GM12892 (cell line): ENCODE measurements at places on chromosomes 3 and 15.

GRCh38 chr3:126039870-126040269, 44.1 kb downstream of the SLC41A3 start:
- no peak for DNase-seq

DNA sequence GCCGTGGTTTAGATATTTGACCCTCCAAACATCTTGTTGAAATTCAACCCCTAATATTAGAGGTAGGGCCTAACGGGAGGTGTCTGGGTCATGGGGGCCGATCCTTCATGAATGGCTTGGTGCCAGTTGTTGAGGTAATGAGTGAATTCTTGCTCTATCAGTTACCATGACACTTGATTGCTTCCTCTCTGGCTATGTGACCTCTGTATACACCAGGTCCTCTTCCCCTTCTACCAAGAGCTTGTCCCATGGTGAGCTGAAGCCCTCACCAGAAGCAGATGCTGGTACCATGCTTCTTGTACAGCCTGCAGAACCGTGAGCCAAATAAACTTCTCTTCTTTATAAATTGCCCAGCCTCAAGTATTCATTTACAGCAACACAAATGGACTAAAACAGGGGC, 41.8 kb upstream of the TIPARP start:
- DNase-seq, result no peak

- no peak for DNase-seq
Observed at GRCh38 chr3:16254916-16255315, 9.8 kb downstream of the DPH3 start.

DNA sequence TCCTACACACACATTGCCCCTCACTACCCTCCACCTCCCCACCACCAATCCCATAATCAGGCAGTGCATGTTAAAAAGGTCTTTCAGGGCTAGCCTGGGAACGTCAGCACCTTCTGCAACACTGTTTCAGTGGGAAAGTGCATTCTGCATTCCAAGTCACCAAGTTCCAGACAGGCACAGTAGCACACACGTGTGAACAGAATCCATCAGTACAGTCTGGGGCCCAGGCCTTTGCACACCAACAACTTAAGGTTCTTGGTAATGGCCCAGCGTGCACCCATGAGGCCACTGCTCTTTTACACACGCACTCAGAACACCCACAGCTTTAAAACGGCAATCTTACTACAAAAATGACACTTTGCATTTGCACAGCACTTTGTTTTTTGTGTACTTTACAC, 1.2 kb downstream of the ANXA2 start:
- DNase-seq, result no peak

GRCh38 chr3:7618606-7619005, 757.7 kb downstream of the GRM7 start:
- DNase-seq, result no peak

GRCh38 chr3:17459470-17459993, 282.9 kb downstream of the TBC1D5 start:
- DNase-seq, result no peak

GRCh38 chr3:59769127-59769750, 719.4 kb upstream of the CFAP20DC start:
- DNase-seq, result no peak

DNA sequence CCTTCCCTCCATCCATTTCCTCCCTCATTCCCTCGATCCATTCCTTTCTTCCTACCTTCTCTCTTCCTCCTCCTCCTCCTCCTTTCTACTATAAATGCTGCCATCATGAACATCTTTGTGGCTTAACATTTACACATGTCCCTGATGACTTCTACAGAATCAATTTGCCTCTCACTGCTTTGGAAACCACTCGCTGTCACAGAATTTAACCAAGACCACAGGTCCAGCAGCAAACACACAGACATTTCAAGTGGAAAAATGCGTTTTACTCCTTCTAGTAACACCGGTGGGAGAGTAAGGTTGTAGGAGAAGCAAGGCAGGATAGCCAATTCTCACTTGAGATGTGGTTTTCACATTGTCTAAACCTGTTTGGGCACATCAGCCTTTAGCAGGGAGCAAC, 101.4 kb upstream of the LRIG1 start:
- no peak for DNase-seq

- no peak for DNase-seq
Observed at GRCh38 chr3:112143251-112143650, 10.2 kb upstream of the GCSAM start.

DNA sequence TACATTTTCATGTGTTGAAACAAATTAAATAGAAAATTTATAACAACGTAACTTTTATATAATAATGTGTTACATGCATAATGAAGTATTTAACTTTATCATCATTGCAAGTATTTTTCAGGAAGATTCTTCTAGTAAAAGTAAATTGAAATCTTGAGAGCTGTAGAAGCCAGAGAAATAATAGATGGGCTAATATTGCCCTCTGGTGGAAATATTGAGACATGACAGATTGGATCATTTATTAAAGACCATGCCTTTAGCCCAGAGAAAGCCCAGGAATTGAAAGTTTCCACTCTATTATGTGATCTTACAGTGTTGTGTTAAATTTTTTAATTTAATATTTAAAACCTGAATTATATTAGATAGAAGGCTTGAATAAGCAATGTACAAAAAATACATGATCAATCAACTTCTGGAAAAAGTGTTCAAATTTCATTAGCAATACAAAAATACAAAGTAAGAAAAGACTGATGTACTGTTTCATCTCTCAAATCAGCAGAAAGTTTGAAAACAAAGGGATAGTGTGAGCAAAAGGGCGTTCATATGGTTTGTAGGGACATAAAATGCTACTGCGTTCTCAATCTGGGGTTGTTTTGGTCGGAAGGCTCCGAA, 52.7 kb upstream of the SPTSSB start:
- peak; percentile 11 for DNase-seq

GRCh38 chr3:47578119-47578632, 489 bp downstream of the CSPG5 start:
- peak; percentile 76 for DNase-seq

GRCh38 chr3:21534462-21534861, 216.5 kb downstream of the ZNF385D start:
- DNase-seq, result no peak

- DNase-seq, result no peak
Observed at GRCh38 chr3:61250784-61251173, 473 bp downstream of the FHIT start.

DNA sequence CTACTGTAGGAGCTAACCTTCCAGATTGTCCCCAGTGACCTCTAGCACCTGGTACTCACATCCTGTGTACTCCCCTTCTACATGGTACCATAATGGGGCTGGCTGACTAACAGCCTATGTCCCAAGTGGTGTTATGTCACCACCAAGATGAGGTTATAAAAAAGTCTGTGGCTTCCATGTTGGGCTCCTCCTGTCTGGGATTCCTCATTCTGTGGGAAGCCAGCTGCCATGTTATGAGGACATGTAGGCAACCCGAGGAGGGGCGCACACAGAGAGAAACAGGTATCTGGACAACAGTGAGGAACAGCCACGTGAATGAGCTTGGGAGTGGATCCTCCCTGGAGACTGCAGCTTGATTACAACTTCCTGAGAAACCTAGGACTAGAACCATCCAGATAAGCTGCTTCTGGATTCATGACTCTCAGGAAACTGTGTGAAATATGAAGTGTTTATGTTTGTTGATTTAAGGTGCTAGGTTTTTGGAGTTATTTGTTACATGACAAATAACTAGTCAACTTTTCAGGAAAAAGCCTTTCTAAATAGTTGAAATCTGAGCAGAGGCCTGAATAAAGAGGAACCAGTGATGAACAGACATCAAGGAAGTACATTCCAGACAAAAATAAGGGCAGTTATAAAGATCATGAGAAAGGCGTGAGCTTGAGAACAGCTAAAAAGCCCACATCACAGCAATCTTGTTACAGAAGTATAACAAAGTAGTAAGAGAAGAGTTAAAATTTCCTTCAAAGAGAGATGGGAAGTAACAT, 21.7 kb downstream of the GOLIM4 start:
- DNase-seq, result no peak

GRCh38 chr3:156770699-156771414, 55.3 kb upstream of the LEKR1 start:
- DNase-seq, result no peak

- no peak for DNase-seq
Observed at GRCh38 chr3:48560648-48561018, 2.9 kb downstream of the UCN2 start.

- no peak for DNase-seq
Observed at GRCh38 chr3:184791171-184791570, 20.8 kb upstream of the VPS8 start.

GRCh38 chr3:31159331-31160039, 265.0 kb upstream of the GADL1 start:
- no peak for DNase-seq

GRCh38 chr15:70610541-70610940, 152.8 kb downstream of the UACA start:
- DNase-seq, result no peak

- DNase-seq, result no peak
Observed at GRCh38 chr3:141738891-141739363, 829 bp downstream of the RNF7 start.

DNA sequence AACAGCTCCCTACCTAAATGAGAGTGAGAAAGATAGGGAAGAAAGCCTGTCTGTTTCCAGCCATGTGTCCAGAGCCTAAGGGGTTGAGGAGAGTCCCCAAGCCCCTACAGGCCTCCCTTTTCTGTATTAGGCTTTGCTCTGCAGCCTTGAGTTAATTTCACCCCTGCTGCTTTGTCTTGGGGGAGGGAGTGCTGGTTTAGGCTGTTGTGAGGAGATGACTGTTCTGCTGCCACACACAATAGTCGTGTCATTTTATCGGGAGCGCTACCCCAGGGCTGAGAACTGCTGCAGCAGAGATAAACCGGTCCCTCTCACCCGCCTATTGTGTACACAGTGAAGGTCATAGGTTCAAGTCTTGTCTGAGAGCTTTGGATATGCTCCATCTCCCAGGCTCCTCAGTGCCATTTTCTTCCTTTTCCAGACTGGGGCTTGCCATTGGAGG, 1.4 kb downstream of the ZNF609 start:
- peak; percentile 19 for DNase-seq

GRCh38 chr3:22269831-22270230, 518.8 kb upstream of the ZNF385D start:
- no peak for DNase-seq

DNA sequence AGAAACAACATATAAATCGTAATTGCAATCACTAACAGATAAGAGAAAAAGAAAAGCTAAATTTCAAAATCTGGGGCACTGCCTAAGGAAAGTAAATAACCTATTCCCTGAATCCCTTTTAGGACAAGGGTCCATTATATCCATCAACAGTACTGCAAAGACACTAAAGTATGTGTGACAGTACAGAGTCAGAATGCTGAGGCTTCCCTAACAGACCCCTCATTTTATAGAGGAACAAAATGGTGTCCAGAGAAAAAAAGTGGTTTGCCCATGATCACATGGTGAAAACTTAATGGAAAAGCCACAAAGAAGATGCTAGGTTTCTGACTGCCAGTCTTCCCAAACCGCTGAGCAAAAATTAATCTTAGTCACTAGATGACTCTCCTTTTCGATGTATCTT, 93.8 kb downstream of the DHX30 start:
- no peak for DNase-seq

DNA sequence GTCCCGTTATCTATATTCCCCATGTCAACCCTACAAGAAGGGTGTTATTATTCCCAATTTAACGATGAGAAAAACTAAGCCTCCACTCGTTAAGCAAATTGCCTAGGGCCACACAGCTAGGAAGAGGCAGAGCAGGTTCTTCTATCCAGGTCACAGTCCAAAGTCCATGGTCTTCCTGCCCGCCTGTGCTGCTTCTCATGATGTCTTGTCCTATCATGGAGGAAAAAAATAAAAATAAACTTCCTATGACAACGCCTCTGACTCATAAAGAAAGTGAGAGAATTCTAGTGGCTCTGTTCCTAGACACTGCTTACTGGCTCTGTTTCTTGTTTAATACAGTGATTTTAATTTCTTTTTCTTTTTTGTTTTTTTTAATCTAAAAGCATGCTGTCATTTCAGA, 9.7 kb downstream of the COL8A1 start:
- DNase-seq, result no peak

- no peak for DNase-seq
Observed at GRCh38 chr3:73101881-73102280, 40.4 kb downstream of the EBLN2 start.
